Ureter (tissue), 1 donor: ENCODE measurements at places on chromosomes 7 and 10.

DNA sequence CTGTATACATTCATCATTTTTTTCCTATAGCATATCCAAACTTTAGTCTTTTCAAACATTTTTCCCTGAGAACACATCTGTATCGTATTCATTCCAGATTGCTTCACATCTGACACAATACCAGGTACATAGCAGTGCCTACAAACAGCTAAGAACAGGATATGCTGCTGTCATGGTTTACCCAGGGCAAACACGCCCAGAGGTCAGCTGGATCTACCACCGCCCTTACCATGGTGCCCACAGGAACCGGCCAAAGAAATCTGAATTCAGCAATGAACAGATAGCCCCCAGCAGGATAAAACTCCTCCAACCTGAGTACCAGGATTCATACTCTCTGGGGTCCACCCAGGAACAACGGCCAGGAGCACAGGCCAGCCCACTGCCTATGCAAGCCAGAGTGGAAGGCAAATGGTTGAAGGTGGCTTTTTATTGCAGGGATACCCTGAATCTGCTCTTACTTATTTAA, 43.0 kb downstream of the TNS3 start:
- no peak for DNase-seq

- no peak for DNase-seq
These were observed 32.9 kb upstream of the INPP5A start for GRCh38 chr10:132504501-132505272.

GRCh38 chr10:4127518-4128315, 342.7 kb upstream of the KLF6 start:
- DNase-seq = peak; percentile 55

DNA sequence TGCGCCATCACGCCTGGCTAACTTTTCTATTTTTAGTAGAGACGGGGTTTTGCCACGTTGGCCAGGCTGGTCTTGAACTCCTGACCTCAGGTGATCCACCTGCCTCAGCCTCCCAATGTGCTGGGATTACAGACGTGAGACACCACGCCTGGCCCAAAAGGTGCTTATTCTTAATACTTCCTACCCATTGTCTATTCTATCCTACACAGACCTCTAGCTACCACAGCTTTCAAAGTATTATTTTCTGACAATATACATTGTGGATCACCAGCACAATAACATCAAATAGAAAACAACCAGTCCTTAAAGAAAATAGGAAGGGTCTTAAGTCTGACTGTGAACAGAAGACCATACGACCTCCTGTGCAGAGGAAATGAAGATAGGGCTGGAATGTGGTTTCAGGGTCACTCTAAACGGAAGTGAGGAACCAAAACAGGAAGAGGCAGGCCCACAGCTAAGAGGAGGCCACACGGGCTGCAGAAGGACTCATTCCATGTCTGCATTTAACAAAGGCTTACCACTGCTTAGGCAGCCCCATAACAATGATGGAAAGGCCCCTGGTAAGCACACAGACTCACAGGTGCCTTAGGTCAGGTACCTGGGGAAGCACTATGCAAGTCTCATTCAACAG, 115.2 kb downstream of the ZFAND4 start:
- DNase-seq = no peak

- no peak for DNase-seq
These were observed 68.8 kb upstream of the TMEM140 start for GRCh38 chr7:135079068-135079467.

GRCh38 chr10:122911889-122912484, 1.6 kb downstream of the FAM24A start:
- DNase-seq = no peak

DNA sequence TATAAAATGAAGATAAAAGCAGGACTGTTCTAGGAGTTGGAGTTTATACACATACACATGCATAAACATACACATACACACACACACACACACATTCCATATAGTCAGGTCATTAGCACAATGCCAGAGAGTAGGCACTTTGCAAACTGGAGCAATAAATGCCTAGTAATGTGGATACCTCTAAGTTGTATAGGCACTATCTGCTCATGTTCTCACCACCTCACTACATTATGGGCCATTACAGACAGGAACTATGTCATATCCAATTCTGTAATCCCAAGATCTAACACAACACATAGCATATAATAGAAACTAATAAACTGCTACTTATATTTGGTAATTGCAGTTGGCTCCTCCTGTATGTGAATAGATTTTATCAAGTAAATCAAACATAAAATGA, 115.6 kb downstream of the GRM8 start:
- DNase-seq = no peak

DNA sequence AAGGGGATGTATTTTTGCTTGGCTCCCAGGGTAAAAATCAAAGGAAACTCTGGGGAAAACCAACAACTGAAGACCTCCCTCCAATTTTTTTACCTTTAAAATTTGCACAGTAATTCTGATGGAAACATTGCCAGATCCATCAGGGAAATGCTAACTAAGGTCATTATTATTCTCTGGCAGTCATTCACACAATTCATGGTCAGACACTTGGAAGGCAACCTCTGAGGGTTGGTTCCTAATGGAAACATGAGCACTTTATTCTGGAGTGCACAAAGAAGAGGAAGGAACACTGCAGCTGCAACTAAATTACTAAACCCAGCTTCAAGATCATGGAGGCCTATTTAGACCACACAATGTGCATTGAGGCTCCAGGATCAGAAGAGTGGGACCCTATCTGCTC, 34.2 kb downstream of the SRI start:
- DNase-seq = no peak

GRCh38 chr10:113485736-113486135, 67.1 kb upstream of the HABP2 start:
- no peak for DNase-seq

- DNase-seq = no peak
These were observed 19.3 kb upstream of the ZNF365 start for GRCh38 chr10:62354916-62355315.

- DNase-seq = peak; percentile 100
These were observed 146.9 kb downstream of the GPR85 start for GRCh38 chr7:112939574-112940313.

DNA sequence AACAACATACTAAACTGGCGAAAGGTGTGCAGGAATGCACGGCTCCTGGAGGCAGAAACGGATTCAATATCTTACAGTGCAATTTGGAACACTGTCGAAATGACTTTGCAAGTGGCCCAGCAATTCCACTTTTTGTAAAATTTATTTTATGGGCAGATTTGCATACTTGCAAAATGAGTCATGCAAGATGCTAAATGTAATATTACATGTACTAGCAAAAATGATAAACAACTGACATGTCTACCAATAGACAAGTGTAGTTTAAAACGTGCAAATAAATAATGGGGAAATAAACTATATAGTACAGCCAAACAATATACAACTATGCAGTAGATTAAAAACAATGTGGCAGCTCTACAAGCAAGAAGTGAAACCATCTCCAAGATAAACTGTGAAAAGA, 97.7 kb downstream of the ARHGAP12 start:
- DNase-seq = no peak

- no peak for DNase-seq
These were observed 75.7 kb downstream of the RSU1 start for GRCh38 chr10:16741540-16741939.

DNA sequence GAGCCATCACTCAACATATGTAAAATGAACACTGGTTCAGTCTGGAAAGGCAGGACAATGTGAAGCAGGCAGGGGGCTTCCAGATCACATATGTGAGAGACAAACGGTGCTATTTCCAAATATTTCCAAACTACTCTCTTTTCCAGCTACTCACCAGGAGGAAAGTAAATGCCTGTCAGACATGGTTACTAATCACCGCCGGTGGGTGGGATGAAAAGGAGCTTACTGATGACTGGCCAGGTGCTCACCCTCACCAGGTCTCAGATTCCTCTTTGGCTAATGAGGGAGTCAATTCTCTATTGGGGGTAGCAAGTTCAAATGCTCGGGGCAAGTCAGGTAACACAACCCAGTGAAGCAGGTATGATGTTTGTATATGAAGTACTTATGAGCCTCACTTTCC, 9.7 kb upstream of the MSMB start:
- DNase-seq = no peak

DNA sequence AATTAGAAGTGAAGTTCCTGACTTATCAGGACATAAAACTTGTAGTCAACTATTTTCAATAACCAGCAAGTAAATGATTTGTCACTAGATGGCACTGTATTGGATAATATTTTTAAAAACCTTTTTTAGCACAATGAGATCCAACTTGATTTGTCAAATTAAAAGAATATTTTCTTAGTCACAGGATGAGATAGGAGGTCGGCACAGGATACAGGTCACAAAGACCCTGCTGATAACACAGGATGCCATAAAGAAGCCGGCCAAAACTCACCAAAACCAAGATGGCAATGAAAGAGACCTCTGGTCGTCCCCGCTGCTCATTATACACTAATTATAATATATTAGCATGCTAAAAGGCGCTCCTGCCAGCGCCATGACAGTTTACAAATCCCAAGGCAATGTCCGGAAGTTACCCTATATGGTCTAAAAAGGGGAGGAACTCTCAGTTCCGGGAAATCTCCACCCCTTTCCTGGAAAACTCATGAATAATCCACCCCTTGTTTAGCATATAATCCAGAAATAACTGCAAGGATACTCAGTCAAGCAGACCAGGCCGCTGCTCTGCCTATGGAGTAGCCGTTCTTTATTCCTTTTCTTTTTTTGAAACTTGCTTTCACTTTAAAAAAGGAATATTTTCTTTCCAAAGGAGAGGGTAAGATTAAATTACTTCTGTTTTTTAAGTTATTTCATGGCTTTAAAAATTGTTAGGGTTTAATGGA, 255.7 kb upstream of the MKLN1 start:
- DNase-seq = peak; percentile 63

DNA sequence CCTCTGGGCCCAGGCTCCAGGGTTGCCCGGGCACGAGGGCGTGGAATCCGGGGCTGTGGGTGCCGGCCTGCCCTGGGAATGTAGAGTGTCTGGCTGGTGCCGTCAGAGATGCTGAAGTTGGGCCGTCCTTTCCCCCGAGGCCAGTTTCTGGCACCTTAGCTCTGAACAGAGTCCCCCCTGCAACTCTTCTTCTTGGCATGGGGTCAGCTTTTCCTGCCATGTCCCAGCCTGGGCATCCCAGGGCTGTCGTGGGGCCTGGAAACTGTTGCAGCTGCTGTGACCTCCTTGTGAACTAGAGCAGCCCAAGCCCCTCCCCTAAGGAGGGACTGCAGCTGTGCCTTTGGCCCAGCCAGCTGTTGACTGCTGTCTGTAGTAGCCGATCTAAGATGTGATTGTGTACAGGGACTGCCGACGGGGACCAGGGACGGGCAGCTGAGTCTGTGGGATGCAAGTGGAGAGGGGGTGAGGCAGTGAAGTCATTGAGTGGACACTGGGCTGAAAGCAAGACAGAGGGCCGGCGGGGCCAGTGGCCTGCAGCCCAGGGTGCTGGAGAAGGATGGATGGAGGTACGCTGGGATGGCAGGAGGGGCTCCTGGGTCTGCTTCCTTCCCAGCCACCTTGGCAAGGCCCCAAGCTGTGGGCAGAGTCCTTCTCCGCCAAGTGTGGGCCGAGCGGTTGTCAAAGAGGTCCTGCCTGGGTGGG, 35.8 kb downstream of the GBX1 start:
- DNase-seq = no peak

GRCh38 chr10:54983255-54983654, 182.2 kb upstream of the PCDH15 start:
- no peak for DNase-seq

DNA sequence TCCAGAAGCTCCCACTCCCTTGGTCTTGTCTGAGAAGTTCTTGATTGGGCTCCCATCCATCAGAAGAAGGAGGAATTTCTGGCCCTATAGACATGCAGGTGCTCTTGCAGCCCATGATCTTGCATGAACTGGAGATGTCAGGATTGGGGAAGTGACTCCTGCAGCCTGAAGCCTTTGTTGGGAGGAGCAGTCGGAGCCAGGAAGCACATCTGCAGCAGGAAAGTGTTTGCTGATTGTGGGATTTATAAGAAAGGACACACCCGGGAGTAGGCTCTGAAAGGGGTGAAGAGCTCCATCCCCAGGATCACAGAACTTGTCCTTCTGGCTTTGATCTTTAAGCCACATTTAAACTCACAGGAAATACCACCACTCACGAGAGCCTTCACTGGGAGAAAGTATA, 185.2 kb downstream of the DYNC1I1 start:
- DNase-seq = no peak

DNA sequence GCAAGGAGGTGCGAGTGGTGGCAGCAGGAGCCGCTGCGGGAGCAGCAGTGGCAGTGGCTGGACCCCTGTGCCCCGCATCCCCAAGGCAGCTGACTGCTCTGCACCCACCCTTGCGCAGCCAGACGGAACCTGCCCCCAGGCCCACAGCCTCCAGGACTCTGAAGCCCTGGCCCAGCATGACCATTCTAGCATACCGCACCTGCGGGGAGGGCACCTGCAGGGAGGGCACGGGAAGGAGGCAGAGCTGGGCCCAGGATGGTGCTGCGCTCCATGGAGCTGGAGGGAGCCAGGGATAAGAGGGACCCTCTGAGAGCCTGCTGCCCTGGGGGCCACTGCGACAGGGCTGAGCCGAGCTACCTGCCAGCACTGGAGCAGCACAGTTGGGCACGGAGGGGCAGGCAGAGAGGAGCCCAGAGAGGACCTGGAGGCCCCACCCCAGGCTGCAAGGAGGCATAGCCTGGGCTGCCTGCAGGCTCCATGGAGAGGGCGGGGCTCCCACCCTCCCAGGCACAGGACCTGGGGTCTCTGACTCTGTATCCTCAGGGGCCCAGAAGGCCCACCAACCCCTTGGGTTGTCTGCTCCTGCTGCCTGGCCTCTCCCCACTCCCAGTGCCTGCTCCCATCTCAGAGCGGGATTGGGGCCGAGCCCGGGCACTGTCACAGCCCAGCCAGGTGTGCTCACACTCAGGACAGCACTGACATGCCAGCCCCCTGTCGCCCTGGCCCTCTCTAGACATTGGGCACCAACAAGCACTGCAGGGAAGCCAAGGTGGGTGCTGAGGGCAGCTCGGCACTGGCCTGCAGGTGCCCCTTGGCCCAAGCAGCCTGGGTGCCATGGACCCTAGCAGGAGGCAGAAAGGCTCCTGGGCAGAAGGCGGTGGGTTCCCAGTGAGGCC, 87.6 kb downstream of the HTR7 start:
- DNase-seq = no peak

DNA sequence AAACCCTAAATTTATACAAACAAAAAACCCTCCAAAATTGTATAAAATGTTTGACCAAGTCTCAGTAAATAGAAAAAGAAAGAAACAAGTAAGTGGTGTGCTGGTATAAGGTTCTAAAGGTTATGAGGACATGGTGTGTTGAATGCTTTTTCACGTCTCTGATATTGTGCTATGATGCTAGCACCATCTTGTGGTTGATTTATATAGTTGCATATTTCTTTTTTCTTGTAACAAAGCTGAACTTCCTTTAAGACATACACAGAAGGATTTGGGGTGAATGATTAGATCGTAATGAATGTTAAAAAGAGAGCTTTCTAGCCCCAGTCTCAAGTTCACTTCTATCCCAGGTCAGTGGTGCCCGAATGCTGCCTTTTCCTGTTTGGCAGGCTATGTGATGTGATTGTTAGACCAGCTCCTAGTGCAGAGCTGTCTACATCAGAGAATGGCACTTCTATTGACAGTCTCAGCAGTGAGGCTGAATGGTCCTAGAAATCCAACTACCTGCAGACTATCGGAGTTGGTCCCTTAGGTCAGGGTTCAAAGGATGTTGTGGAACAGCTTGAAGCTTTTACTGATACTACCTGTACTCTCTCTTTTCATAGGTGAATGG, 25.0 kb downstream of the VTI1A start:
- DNase-seq = no peak

- no peak for DNase-seq
These were observed 104.7 kb downstream of the TMEM178B start for GRCh38 chr7:141178486-141179135.

- DNase-seq = no peak
These were observed 538 bp downstream of the TFAM start for GRCh38 chr10:58385784-58386112.
